Vagina (tissue), 2 donors: ENCODE measurements at places on chromosomes 12 and 14.
A peak's percentile ranks its signal among the peaks of the same experiment; 100 is the strongest.

- no peak for DNase-seq
These were observed 110.8 kb downstream of the KCNH5 start for GRCh38 chr14:62934439-62934838.

- DNase-seq = no peak
These were observed 29.3 kb downstream of the PRKCH start for GRCh38 chr14:61350427-61351270.

DNA sequence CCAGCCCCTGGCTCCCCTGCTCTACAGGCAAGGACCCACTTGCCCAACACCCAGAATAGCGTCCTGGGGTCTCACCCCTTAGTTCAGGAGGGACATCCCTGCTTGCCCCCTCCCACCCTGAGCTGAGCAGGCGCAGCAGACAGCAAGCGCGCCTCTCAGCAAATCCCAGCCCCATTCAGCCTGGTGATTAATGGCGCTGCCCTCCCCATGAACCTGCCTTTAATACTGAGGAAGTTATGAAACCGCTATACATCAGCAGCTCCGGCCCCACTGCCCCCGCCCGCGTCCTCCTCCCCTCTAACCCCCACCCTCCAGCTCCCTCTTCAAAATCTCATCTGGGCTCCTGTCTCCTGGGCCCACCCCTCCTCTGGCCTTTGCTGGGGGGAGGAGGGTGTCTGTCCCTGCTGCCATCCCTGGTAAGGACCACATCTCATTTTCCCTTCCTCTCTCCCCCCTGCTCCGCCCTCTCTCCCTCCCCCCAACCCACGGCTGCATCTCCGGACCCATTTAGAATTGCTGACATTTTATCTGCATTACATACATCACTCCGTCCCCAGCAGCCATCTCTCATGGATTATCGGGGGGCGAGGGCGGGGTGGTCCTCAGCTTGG is 7.1 kb upstream of the SMUG1 start:
- no peak for DNase-seq

DNA sequence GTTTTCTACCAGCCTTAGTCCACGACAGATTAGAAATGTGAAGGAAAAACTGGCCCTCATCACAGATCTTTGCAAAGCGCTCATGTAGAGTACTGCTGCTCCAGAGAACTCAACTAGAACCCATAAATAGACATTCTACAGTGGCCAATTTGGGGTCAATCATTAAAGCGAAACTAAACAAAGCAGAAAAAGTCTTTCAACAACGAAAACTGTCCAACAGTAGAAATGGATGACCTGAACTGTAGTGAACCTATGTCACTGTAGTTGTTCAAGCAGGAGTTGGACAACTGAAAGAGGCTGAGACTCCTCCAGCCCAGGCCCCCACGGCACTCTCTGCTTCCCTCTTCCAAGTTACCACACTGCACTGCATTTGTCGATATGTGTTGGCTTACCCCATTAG is 472.6 kb downstream of the BCAT1 start:
- no peak for DNase-seq

DNA sequence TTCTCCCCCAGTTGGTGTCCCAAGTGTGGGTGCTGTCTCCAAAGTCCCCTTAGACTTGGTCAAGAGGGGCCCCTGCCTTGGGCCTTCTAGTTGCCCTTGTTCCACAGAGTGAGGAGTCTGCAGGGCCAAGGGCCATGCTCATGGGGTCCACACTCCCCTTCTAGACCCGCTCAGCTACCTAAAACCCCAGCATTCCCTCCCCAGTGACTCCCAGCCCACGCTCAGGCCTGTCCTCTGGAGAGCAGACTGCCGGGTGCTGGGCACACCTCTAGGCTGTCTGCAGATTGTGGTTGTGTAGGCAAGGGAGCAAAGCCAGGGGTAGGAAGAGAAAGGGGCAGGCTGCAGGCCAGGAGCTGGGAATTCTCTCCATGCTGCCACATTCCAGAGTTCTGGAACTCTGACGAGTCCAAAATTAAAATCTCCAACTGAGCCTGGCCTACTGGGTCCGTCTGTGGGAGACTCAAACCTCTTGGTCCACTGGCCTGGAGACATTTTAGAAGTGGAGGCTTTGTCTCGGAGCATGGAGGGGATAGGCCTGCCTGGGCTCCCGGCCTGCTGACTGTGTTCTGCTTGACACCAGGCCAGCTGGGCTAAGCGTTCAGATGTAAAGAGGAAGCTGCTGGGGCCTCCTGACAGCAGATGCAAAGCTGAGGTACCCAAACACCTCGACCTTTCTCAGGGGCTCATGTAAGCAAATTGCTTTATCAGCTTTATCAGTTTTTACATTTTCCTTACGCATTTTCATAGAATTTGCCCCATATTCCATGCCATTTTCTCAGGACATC is 13.7 kb upstream of the KRT5 start:
- DNase-seq = no peak

- peak; percentile 89 for DNase-seq
These were observed 976 bp downstream of the PEX5 start for GRCh38 chr12:7190268-7191055.

- no peak for DNase-seq
These were observed 197.0 kb downstream of the ETNK1 start for GRCh38 chr12:22821985-22822384.

DNA sequence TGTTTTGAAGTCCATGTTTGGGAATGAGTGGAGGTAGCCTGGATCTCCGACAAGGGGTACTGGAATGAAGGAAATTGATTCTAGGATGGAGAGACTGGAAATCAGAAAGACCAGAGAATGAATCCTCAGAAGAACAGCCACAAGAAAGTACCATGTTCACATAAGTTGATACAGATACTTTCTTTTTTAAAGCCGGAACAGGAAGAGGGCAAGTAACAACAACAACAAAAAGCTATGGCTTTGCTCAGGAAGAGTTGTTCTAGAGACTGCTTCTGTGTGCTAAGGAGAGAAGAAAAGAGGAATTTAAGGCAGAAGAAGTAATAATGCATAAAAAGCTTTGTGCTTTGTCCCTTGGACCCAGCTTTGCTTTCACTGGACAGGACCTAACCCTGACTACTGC is 6.2 kb downstream of the TC2N start:
- no peak for DNase-seq

GRCh38 chr14:105107351-105107750 is 42.1 kb upstream of the GPR132 start:
- no peak for DNase-seq

DNA sequence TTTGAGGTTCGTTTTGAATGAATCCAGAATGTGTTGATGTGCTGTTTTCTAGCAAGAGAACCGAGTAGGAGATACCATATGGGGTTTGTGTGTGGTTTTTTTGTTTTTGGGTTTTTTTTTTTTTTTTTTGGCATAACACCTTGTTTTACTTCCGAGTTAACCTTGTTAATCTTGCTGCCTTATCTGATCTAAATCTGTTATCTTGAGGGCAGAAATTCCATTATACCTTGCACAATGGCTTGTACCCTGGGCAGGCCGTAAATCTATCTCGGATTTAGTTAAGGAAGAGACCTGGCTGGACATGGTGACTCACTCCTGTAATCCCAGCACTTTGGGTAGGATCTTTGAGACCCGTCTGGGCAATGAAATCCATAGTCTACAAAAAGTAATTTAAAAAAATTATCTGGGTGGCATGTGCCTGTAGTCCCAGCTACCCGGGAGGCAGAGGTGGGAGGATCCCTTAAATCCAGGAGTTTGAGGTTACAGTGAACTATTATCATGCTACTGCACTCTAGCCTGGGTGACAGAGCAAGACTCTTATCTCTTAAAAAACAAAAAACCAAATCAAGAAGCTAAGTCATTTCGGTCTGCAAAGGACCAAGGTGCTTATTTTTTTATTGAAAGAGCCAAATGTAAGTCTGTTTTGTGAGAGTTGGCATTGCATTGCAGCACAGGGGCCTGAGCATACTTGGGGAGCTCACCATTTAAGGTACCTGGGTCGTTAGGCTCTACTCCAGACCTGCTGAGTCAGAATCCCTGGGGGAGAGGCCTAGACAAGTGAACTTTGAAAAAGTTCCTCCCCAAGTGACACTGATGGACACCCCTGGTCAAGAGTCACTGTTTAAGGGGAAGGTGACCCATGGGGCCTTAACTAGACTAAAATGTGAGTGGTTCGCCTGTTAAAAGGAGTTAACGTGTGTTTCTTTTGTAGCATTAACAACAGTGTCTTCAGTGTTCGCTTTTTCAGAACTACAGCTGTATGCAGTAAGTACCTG is 6.7 kb downstream of the DLST start:
- DNase-seq = no peak

DNA sequence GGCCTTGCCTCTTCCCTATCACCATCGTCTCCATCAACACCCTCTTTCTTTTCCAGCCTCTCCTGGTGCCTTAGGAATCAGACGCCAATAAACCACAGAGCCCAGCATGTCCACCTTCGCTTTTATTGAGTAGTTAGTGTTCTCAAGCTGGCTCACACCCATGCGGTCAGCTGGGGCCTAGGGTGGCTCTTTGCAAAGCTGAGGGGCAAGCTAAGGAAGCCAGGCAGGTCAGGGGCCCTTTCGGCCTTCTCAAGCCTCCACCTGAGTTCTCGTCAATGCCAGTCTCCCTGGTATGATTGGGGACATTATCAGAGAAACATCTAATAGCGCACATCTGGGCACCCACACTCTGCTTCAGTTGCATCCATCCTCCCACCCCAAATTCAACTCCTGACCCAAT is 737 bp upstream of the TEX52 start:
- DNase-seq = no peak

DNA sequence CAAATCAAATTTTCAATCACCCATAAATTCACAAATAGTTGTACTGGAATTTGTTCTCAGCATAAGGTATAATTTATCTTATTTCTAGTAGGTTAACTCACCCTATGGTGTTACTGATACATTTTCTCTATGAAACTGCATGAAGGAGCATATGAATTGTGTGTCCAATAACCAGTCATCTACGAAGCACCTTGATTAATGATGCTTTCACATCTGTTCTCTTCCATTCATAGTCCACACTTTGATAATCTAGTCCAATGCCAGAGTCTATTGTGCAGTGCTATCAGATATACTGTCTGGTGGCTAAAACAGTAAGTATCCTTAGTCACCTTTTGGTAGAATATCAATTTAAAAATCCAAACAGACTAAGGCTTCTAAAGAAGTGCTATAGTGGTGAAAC is 876.0 kb downstream of the RPS29 start:
- DNase-seq = no peak

DNA sequence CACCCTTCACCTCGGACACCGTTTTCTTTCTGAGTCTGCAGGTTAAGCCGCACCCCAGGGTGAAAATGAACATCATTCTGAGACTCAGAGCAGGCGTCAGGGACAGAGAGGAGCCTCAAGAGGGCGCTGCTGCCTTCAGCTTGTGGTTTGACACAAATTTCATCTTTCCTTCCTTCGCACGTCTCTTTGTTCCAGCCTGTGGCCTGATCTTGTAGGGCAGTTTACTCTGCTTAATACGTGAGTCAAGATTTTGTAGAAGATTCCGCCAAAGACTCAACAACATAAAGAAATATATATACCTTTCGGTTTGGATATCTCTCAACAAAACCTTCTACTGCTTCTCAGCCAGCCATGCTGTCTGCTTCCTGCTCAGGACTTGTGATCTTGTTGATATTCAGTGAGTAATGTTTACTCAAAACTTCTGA is 329.3 kb upstream of the OR4E1 start:
- DNase-seq = no peak

GRCh38 chr14:56821805-56822610 is 11.7 kb upstream of the OTX2 start:
- DNase-seq = no peak

GRCh38 chr14:61860294-61860918 is 98.2 kb downstream of the SNAPC1 start:
- no peak for DNase-seq

DNA sequence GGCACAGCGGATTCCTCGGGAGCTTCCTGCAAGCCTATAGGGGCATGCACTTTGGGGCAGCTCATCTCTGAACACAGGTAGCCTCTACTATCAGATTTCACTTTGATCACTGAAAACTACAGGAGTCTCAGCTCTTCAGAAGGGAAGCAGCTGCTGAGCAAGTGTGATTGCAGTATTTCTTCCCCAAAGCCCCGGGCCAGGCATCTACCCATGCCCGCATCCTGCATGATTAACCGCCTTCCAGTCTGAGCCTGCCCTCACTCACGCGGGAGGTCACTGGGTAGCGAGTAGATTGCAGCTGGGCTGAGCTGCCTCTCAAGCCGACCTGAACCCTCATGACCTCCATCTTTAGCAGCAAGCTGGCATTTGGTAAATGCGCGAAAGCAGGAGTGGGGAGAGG is 334.7 kb downstream of the DPF3 start:
- DNase-seq = no peak

- DNase-seq = no peak
These were observed 165.4 kb upstream of the PWP1 start for GRCh38 chr12:107519906-107520859.

GRCh38 chr14:86279405-86279804 is 749.5 kb downstream of the FLRT2 start:
- no peak for DNase-seq

GRCh38 chr12:75477137-75477536 is 3.4 kb upstream of the GLIPR1 start:
- no peak for DNase-seq

GRCh38 chr12:50059440-50060119 is 2.2 kb downstream of the ASIC1 start:
- no peak for DNase-seq

- DNase-seq = no peak
These were observed 101.6 kb upstream of the KRAS start for GRCh38 chr12:25352083-25352918.

DNA sequence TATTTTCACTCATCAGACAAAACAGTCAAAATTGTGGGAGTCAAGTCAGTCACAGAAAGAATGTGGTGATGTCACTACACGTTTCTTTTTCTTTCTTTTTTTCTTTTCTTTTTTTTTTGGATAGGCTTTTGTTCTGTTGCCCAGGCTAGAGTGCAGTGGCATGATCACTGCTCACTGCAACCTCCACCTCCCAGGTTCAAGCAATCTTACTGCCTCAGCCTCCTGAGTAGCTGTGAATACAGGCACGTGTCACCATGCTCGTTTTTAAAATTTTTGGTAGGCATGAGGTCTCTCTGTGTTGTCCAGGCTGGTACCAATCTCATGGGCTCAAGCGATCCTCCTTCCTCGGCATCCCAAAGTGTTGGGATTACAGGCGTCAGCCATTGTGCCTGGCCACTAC is 2.3 kb downstream of the CLECL1 start:
- DNase-seq = no peak

- DNase-seq = no peak
These were observed 6.5 kb upstream of the TMBIM4 start for GRCh38 chr12:66176105-66176900.

DNA sequence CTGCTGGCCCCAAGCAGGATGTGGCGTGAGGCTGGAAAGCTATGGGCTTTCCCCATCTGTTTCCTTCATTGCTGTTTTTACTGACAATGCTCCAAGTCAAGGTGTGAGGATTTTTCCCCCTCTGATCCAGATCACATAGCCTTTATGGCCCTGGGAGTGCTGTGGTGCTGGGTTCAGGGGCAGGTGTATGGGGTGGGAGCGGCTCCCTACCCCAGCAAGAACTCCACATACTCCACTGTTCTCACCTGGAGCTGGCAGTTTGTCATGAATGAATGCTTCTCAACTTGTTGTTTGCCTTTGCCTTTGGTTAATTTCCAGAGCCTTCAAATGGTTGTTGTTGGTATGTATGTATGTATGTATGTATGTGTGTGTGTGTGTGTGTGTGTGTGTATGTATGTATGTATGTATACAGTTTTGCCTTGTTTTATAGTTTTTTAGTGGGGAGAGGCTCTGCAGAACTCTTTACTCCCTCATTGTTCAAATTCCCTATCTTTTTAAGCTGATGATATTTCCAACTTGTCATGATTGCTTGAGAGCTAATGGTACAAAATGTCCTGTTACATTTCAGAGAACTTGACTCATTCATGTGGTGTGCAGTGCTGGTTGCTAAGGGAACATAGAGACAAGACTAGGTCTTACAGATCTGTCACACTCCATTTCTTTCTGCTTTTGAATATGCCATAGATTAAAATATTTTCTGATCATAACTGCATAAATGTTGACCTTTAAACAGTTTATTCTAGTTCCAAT is 36.6 kb upstream of the ASPG start:
- no peak for DNase-seq
